ENCODE measurements at places on chromosomes 11 and 22. TPM values are rescaled to one million over a fixed set of nuclear protein-coding genes. Genes with fewer than 3 reads are reported as not detected.

- DNase-seq: no peak
These were observed 101.1 kb downstream of the HIPK3 start for GRCh38 chr11:33358150-33358831.

DNA sequence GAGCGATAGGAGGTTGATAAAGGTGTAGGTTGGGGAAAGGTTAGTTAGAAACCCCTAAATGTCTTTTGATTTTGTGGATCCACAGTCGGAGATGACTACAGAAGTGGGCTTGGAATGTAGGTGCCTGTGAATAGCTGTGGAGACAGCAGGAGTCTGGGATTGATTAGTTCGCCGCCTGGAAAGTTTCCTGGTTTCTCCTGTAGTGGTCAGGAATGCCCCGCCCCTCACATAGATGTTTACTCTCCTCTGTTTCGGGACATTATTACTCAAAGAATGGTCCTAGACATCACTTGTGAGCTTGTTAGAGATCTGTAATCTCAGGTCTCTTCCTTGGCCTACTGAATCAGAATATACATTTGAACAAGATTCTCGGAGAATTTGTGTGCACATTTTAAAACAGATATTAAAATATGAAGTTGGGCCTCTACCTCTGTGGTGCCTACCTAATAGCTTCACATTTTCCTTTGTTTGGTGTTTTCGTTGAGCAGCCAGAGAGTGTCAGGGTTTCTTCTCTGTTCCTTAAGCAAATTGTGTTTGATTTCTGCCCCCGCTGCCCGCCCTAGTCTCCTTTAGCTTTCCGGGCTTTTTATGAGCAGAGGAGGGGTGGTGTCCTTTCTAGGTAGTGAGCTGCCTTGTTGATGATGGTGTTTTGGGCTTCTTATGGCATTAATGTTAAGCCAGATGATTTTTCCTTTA is 89.4 kb downstream of the PPP6R3 start:
- DNase-seq: no peak

DNA sequence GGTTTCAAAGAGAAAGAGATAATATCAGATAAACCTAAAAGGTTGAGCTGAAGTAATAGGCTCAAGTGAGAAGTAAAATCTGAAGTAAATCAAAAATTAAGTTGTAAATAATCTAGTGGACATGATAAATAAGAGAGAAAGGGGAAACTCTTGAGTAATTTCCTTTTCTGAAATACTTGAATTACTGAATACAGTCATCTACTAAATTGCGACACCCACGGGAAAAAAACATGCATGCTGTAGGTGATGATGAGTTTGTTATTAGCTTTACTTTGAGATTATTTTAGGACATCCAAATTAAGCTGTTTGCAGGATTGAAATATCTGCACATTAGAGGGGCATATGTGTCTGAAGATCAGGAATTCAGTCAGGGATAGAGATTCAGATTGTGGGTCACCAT is 50.0 kb upstream of the CARD18 start:
- DNase-seq: no peak

DNA sequence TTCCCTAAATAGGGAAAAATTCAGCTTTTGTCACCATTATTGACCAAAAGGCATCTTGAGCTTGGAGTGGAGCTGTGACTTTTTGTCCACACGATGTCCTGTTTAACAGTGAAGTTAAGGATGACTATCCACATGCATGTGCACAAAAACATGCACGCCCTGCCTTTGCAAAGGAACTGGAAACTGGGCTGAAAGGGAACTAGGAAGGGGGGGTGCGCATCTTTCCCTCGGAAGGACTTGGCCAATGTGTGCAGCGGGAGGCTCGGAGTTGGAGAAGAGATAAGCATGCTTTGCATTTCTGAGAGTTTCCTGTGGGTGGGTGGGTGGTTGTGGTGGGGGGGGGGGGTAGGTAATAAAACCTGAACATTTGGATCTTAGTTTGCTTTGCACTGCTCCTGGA is 411 bp upstream of the KIRREL3 start:
- DNase-seq: no peak

The GPHA2 gene
- polyA plus RNA-seq: 2.0 TPM

All from renal pelvis (tissue), 12 donors.